ENCODE measurements at places on chromosomes 6 and 20. TPM values are rescaled to one million over a fixed set of nuclear protein-coding genes. Genes with fewer than 3 reads are reported as not detected.

GHRH gene
- not detected for polyA plus RNA-seq

SRMS gene
- 0.04 TPM for polyA plus RNA-seq

LHFPL5 gene
- polyA plus RNA-seq: not detected

CGAS gene
- 1.2 TPM for polyA plus RNA-seq

WFDC2 gene
- 6.1 TPM for polyA plus RNA-seq

EEF1A2 gene
- polyA plus RNA-seq: 7.3 TPM

ZC3H12D gene
- polyA plus RNA-seq: 0.20 TPM

PRPH2 gene
- 0.21 TPM for polyA plus RNA-seq

SNRNP48 gene
- 3.2 TPM for polyA plus RNA-seq

LPIN3 gene
- polyA plus RNA-seq: 84.1 TPM

HACE1 gene
- polyA plus RNA-seq: 8.6 TPM

OLIG3 gene
- polyA plus RNA-seq: 0.02 TPM

MAK gene
- 0.04 TPM for polyA plus RNA-seq

RBPJL gene
- polyA plus RNA-seq: 0.04 TPM

Measured in esophagus (tissue), 2 donors.